ENCODE measurements at places on chromosomes 6 and 20.

DNA sequence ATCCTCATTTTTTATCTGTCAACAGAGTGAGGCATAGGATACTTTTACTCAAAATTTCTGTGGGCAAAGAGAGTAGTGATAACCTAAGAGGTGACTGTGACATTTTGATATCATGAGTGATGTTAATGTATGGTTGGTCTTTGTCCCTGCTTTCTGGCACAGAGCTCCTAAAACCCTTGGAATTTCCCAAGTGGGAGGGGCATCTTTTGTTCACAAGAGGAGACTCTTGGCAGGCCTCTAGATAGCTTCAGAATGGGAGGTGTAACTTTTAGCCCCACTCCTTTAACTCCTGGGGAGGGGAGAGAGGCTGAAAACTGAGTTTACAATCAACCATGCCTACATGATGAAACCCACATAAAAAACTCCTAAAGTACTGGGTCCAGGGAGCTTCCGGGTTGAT lies 527.8 kb downstream of the RFPL4B start:
- DNase-seq = no peak

GRCh38 chr20:51769976-51770615 lies 1.9 kb upstream of the ATP9A start:
- peak; percentile 19 for DNase-seq

DNA sequence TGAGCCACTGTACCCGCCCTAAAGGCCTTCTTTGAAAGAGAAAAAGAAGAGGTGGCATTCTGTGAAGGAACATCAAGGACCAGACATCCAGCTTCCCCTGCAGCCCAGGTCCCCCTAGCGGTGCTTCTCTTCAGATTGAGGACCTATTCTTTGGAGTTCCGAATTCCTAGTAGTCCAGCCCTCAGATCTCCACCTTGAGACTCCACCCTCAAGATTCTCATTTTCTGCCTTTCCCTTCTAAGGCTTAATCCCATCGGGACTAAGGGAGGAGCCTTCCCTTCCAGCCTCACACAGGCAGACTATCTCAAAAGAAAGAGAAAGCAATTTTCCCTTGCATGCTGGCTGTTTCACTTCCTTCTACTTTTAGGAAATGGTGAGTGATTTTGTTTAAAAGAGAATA lies 32.5 kb downstream of the MUC22 start:
- DNase-seq = peak; percentile 65

DNA sequence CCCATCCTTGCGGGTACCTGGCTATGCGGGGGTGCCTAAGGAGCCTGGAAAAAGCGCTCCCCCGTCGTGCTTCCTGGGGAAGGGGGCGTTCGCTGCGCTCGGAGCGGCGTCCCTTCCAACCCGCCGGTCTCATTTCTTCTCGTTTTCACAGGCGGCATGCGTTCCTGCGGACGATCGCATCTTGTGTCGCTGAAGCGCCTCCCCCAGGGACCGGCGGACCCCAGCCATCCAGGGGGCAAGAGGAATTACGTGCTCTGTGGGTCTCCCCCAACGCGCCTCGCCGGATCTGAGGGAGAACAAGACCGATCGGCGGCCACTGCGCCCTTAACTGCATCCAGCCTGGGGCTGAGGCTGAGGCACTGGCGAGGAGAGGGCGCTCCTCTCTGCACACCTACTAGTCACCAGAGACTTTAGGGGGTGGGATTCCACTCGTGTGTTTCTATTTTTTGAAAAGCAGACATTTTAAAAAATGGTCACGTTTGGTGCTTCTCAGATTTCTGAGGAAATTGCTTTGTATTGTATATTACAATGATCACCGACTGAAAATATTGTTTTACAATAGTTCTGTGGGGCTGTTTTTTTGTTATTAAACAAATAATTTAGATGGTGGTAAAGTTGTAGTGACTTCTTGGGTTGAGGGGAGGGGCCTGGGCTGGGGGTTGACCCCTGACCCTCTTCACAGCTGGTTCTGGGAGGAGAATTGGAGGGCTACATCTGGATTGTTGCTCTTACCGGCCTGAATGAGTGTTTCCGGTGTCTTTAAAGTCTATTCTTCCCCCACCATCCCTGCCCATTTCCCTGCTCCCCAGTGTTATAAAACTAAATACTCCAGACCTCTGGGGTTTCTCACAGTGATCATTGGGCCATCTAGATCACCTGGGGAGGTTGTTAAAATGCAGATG lies 1.1 kb downstream of the ID1 start:
- peak; percentile 38 for DNase-seq

DNA sequence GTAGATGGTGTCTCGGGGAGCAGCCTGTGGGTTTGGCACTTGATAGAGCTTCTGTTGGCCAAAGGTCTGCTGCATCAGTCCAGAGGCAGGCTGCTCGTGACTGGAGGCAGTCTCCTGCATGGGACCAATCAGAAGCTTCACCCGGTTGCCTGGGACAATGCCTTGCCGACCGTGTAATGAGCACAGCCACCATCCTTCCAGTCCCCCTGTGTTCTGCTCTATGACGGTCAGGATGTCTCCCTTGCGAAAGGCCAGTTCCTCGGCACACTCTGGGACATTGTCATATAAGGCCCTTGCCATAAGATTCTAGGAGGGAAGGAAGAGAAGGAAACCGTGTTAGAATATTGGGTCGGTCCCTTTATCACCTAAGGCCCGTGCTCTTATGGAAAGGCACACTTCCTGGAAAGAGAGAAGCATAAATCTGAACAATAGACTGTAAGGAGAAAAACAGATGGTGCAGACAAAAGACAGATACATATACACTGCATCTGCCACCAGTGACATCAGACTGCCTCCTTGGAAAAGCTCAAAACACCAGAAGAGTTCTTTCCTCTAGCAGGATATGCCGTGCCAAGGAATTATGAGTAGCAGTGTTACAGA lies 18.9 kb downstream of the NEDD9 start:
- no peak for DNase-seq

Measured in kidney tubule cell (primary cell).